ENCODE measurements at places on chromosomes 3 and 15.

GRCh38 chr15:81088470-81089013, 45.5 kb upstream of the CFAP161 start:
- no peak for DNase-seq

- no peak for DNase-seq
Measured at GRCh38 chr3:142225885-142226215, 465 bp upstream of the GK5 start.

DNA sequence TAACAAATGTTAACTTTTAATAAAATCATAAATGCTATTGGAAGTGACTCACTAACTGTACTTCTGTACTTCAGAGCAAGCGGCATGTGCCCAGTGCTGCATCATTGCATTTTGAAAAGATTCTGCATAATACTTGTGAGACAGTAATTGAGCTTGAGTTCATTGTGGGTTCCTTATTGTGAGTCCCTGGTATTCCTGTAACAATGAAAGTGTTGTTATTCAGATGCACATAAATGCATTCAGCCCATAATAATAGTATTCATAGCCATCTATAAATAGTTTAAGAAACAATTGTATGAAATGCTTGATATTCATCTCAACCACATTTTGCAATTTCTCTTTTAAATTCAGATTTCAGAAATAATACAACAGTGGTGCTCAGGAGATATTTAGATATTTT, 976.4 kb downstream of the CADM2 start:
- DNase-seq = no peak

GRCh38 chr15:84823282-84823878, 6.2 kb downstream of the ALPK3 start:
- DNase-seq = no peak

GRCh38 chr3:139130390-139131140, 85.9 kb upstream of the PRR23C start:
- DNase-seq = no peak

GRCh38 chr3:127711896-127712295, 39.1 kb downstream of the ABTB1 start:
- DNase-seq = no peak

- DNase-seq = no peak
Measured at GRCh38 chr3:52568069-52568468, 31.7 kb downstream of the UQCC5 start.

- no peak for DNase-seq
Measured at GRCh38 chr15:60713119-60714084, 234.5 kb upstream of the ICE2 start.

DNA sequence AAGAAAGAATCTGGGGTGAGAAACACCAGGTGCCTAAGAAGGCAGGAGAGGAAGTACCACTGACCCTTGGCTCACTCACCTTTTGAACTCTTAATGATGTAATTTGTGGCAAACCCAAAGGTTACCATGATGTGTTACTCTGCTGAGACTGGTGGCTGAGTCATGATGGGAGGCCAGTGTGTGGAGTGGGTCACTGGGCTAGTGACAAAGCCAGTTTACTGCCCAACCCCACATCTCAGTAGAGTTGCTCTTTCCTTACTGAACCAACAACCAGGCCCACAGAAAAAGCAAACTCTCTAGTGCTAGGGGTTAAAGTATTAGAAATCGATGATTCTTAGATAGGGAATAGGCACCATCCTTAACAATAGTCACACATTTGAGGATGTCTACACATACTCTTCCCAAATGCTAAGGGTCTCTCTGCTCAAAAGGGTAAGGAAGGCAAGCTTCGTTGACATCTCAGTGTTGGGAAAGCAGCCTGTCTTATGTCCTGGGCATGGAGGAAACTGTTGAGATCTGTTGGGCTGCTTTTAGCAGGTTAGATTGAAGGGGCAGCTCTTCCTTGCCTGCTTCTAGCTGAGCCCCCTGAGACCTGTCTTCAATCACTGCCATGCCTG, 3.1 kb downstream of the RBP2 start:
- no peak for DNase-seq

Data from activated T-cell treated with anti-CD3 and anti-CD28 coated beads for 1 hour (primary cell).